ENCODE measurements at places on chromosomes 2 and 18. TPM values are rescaled to one million over a fixed set of nuclear protein-coding genes. Genes with fewer than 3 reads are reported as not detected.

DNA sequence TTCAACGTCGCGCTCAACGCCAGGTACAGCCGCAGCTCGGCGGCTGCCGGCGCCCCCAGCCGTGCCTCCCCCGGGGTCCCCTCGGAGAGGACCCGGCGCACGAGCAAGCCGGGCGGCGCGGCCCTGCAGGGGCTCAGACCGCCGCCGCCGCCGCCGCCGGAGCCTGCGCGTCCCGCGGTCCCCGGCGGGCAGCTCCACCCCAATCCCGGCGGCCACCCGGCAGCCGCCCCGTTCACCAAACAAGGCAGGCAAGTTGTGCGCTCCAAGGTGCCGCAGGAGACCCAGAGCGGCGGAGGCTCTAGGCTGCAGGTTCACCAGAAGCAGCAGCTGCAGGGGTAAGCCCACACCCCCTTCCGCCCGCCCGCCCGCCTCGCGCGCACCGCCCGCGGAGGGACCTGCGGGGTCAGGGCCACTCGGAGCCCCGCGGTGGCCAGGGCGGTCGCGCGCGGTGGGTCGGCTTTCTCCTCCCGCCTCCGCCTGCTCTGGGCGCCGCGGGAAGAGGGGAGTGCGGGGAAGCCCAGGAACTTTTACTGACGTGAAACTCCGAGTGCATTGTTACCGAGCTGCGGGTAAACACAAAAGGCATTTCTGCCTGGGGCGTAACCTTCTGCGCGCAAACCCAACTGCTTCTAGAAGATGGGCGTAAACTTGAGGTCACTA, 861 bp downstream of the LTBP1 start:
- H3K4me1 ChIP-seq = no peaks in the 10 kb centered on the region
- H3K36me3 ChIP-seq = no peaks in the 10 kb centered on the region
- peak overlapping the region; percentile 74 for H3K4me3 ChIP-seq
- DNase-seq = peak; percentile 71

- no peaks in the 10 kb centered on the region for H3K4me1 ChIP-seq
- no peaks in the 10 kb centered on the region for H3K36me3 ChIP-seq
- H3K27me3 ChIP-seq = no peaks in the 10 kb centered on the region
- no peak overlapping the region for H3K27ac ChIP-seq
- DNase-seq = no peak
- H3K4me3 ChIP-seq = no peak overlapping the region
Measured at GRCh38 chr18:28890791-28891190, 713.9 kb upstream of the CDH2 start.

DNA sequence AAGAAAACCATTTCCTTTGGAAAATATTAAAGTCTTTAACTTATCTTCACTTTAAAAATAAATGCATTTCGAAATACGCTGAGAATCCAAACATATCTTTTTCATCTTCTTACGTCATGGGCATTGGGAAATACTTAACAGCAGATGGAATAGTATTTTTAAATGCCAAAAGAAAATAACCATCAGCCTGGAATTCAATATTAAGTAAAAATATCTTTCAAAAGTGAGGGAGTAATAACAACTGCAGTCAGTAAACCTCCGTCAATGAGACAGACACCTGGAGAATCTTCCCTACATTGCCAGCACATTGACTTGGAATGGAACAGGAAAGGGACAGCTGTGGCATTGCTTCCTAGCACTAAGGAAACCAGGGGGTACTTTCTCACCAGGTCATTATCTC, 290.4 kb upstream of the TNP1 start:
- H3K27ac ChIP-seq = no peak overlapping the region
- H3K4me1 ChIP-seq = no peaks in the 10 kb centered on the region
- H3K4me3 ChIP-seq = no peak overlapping the region
- peaks cover 3% of the 10 kb centered on the region for H3K27me3 ChIP-seq

DNA sequence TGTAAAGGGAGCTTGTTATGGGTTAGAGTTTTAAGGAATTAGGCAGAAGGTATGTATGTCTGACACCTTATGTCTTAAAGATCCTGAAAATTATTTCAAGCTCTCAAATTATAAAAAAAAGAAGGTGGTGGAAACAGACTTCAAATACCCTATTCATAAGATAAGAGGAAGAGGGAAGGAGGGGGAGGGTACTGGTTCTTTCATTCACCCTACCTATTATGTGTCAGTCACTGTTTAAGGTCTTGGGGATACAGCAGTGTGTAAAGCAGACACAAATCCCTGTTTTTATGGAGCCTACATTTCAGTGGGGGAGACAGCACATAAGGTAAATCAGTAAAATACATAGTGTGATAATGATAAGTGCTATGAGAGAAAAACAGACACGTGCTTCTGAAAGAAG, 184.4 kb downstream of the FHOD3 start:
- no peak overlapping the region for H3K27ac ChIP-seq
- DNase-seq = no peak
- H3K4me3 ChIP-seq = no peak overlapping the region
- no peaks in the 10 kb centered on the region for H3K4me1 ChIP-seq
- no peaks in the 10 kb centered on the region for H3K36me3 ChIP-seq
- H3K27me3 ChIP-seq = no peaks in the 10 kb centered on the region

- no peak overlapping the region for H3K27ac ChIP-seq
- no peaks in the 10 kb centered on the region for H3K36me3 ChIP-seq
- H3K4me3 ChIP-seq = no peak overlapping the region
- no peaks in the 10 kb centered on the region for H3K27me3 ChIP-seq
- no peak for DNase-seq
Measured at GRCh38 chr2:236125541-236125940, 42.6 kb downstream of the GBX2 start.

- H3K27ac ChIP-seq = no peak overlapping the region
- no peak for DNase-seq
- H3K36me3 ChIP-seq = no peaks in the 10 kb centered on the region
Measured at GRCh38 chr18:12744103-12744502, 41.3 kb downstream of the PSMG2 start.

GRCh38 chr2:116580209-116580608, 1234.3 kb upstream of the DDX18 start:
- H3K27ac ChIP-seq = no peak overlapping the region
- H3K4me3 ChIP-seq = no peak overlapping the region
- no peaks in the 10 kb centered on the region for H3K4me1 ChIP-seq
- H3K36me3 ChIP-seq = no peaks in the 10 kb centered on the region
- no peaks in the 10 kb centered on the region for H3K27me3 ChIP-seq
- no peak for DNase-seq

DNA sequence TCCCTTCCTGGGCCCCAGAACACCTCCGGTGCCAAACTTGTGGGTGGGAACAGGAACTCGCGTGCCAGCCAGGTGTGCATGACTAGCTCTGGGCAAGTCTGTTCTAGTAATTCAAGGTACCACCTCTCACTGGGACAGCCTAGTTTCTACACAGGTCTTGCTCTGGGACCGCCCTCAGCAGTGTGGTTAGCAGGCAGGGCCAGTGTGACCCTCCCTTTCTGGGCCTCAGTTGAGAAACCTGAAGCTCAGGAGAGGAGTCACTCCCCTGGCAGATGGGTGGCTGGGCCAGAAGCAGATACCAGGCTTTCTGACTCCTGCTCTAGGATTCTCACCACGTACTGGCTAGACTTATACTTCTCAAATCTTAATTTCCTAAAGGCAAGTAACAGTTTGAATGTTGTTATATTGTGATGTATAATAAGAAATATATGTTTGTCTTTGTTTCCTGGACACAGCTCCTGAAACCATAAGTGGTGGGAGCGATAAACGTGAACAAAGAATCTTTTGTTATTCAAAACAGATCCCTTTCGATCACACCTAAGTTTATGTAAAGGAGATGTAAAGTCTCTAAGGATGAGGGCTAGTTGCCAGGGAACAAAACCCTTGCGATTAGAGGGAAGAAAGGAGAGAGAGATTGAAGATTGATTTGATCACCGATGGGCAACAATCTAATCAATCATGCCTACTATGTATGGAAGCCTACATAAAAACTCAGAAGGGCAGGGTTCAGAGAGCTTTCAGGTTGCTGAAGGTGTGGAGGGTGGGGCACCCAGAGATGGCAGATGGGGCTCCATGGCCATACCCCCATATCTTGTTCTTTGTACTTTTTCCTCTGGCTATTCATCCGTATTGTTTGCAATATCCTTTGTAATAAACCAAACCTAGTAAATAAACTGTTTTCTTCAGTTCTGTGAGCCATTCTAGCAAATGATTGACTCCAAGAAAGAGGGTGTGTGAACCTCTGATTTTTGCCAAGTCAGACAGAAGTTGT, 952 bp upstream of the UGT1A6 start:
- H3K27ac ChIP-seq = peak overlapping the region; percentile 76
- H3K27me3 ChIP-seq = no peaks in the 10 kb centered on the region
- DNase-seq = no peak
- H3K4me3 ChIP-seq = no peak overlapping the region
- H3K36me3 ChIP-seq = no peaks in the 10 kb centered on the region

DNA sequence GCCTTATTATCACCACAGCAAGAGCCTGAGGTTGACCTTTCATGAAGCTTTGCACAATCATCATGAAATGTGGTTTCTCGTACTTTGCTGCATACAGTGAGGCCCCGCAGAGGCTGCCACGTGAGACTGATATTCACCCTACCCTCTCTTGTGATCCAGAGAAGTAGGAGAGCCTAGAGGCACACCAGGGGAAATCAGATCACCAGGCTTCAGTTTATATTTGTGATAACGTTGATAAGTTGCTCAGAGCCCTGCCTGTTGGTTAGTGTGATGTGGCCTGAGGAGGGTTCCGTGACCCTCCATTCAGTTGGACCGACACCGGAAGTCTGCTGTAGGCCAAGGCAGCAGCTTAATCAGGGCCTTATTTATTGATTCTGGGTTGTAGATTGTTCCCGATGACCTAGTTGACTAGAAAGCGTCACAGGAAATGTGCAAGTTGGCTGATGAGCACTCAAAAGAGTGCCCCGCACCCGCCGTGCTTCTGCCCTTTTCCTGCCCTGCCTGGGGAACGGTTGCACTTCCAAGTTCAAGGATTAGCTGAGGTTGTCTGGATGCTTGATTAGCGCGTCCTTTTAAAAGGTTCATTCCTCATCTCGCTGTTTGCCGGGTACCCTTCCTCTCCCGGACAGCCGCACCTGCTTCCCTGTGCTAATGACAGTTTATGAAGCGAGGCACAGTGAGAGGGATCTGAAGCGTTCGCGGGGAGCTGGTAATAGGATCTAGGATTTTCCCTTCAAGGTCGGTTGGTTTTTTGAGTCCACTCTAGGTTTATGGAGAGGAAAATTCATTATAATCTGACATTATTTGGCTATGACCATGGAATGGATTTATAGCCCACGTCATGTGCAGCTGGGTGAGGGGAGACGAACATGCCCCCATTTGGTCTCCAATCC, 146.4 kb downstream of the SH3RF3 start:
- H3K27me3 ChIP-seq = no peaks in the 10 kb centered on the region
- no peaks in the 10 kb centered on the region for H3K4me1 ChIP-seq
- H3K4me3 ChIP-seq = no peak overlapping the region
- H3K27ac ChIP-seq = no peak overlapping the region

- no peak overlapping the region for H3K4me3 ChIP-seq
- no peak overlapping the region for H3K27ac ChIP-seq
- no peaks in the 10 kb centered on the region for H3K36me3 ChIP-seq
- no peak for DNase-seq
- no peaks in the 10 kb centered on the region for H3K4me1 ChIP-seq
Measured at GRCh38 chr2:204892506-204893255, 347.4 kb downstream of the PARD3B start.

DNA sequence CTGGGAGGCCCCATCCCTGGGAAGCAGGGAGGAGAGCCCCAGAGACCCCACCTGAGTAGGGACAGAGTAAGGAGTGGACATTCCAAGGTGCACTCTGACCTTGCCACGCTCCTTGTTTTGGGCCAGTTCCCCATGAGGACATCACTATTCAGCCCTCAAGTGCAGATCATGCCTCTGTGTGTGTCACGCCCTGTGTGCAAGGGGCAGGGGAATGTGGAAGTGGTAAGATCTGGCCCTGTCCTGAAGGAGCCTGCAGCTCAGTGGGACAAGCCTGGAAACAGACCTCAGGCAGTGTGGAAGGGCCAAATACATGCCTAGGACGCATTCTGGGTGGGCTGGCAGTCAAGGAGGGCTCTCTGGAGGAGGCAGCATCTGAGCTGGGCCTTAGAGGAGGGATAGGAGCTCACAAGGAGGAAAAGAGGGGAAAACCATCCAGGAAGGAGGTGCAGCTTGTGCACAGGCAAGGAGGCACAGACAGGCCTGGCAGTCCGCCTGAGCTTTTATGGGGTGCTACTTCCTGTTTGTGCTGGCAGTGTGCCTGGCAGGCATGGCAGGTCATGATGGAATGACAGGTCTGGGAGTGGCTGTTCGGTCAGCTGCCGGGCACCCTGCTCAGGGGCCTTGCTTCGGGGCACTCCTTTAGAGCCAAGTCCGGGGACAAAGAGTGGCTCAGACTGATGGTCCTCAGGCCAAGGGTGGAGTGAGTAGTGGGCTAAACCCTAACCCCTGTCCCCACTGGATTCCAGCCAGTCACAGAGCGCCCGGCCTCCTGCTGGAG, 3.3 kb downstream of the KLHL30 start:
- H3K27ac ChIP-seq = no peak overlapping the region
- no peak for DNase-seq
- no peaks in the 10 kb centered on the region for H3K27me3 ChIP-seq
- peaks cover 7% of the 10 kb centered on the region for H3K4me1 ChIP-seq

DNA sequence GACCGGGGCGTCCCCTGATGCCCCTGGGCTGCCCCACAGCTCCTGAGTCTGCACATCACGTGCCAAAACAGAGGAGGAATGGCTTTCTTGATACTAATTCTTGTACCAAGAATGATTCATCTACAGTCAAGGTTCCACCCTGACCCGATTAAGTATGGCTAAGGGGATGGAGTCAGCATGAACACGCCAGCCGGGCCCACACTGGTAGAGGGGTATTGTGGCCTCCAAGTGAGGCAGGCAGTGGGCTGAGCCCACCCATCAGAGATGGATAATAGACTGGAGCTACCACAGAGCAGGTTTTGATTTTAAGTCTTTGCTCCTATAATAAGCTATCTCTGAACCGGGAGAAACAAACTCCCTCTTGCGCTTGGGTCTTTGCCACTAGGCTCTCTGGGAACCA, 17.9 kb upstream of the GNAL start:
- no peaks in the 10 kb centered on the region for H3K36me3 ChIP-seq
- no peak overlapping the region for H3K4me3 ChIP-seq
- DNase-seq = peak; percentile 14
- no peaks in the 10 kb centered on the region for H3K4me1 ChIP-seq
- no peak overlapping the region for H3K27ac ChIP-seq

GRCh38 chr2:30807249-30807648, at the start of gene CAPN13:
Gene CAPN13 (minus strand): TSS chr2:30807446. CDS start chr2:30787325, 20,121 bp downstream.
- no peak for DNase-seq
- no peak within 1 kb of the TSS for H3K27ac ChIP-seq
- H3K36me3 ChIP-seq = no peaks in the 10 kb centered on the region

- peaks cover 18% of the 10 kb centered on the region for H3K4me1 ChIP-seq
- no peak overlapping the region for H3K27ac ChIP-seq
- no peaks in the 10 kb centered on the region for H3K36me3 ChIP-seq
Measured at GRCh38 chr2:231926761-231927565, 767 bp upstream of the NPPC start.

GRCh38 chr2:172052000-172052983, 33.0 kb upstream of the DLX1 start:
- peak overlapping the region; percentile 16 for H3K27ac ChIP-seq
- H3K36me3 ChIP-seq = no peaks in the 10 kb centered on the region
- no peak overlapping the region for H3K4me3 ChIP-seq
- peaks cover 18% of the 10 kb centered on the region for H3K4me1 ChIP-seq
- no peak for DNase-seq

The UGT1A10 gene
- total RNA-seq = not detected

The MROH2A gene
- total RNA-seq = not detected

The NAT8 gene
- 10.7 TPM for total RNA-seq

The POTEE gene
- not detected for total RNA-seq

The RAD51AP2 gene
- total RNA-seq = 0.14 TPM

The PFN4 gene
- total RNA-seq = 0.51 TPM

The IL36G gene
- total RNA-seq = not detected

The TSPYL6 gene
- total RNA-seq = under 0.01 TPM

All from liver (tissue), 10 donors.